ENCODE measurements at places on chromosomes 2 and 18.

DNA sequence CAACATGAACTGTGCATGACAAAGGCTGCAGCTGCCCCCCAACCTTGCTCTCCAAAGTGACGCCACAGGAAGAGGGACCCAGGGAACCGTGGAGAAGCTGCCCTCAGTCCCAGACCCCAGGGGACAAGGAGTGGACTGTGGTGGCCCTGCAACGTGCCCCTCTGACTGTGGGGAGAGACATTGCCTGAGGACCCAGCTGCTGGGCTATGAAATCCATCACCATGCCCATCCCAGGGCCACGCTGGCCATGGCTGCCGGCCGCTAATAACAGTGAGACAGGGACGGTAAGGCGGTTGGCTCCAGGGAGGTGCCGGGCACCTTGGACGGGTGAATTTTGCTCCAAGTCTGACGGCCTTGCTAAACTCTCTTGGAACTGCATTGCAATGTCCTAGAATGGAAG lies 211.3 kb upstream of the HDAC4 start:
- DNase-seq, result no peak

GRCh38 chr2:119267604-119268003 lies 44.0 kb downstream of the STEAP3 start:
- no peak for DNase-seq

DNA sequence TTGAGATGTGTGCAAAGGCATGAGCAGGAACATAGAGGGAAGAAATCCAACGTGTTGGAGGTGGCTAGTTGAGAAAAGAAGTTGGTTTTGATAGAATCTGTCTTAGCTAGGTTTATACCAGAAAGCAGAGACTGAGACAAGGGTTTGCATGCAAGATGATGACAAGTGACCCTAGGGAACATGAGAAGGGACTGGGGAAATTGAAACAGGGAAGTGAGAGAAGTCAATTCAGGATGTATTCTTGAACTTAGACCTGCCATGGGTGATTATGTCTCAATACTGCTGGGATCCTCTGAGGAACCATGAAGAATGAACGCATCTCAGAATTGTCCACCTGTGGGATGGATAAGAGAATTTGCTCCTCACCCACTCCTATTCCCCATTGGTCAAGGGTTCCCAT lies 20.5 kb downstream of the IL36A start:
- no peak for DNase-seq

GRCh38 chr2:216206821-216207220 lies 97.7 kb downstream of the XRCC5 start:
- DNase-seq, result no peak

DNA sequence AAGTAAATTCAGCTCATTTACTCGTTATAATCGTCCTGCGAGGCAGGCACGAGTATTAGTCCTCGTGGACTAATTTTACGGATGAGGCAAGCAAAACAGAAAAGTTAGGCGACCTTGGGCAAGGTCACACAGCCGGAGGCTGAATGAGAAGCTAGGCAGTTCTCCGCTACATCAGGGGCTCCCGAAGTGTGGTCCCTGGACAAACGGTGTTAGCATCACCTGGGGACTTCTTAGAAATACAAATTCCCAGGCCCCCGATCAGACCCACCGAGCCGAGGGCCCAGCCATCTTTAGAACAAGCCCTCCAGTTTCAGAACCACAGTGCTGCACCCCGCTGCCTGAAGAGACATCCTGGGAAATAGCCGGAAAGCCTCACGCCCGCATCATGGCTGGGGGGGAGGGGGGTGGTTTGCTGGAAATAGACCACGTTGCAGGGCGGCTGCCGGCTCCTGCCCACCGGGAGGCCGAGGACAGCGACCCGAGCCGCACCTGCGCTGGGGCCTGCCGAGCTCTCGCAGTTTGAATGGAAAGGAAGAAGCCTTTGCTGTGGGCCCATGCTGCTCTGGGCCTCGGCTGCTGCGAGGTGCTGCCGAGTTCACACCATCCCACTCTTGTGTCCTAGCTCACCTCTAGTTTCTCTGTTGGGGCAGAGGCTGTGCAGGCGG lies 72.2 kb downstream of the TFCP2L1 start:
- no peak for DNase-seq

GRCh38 chr2:149141046-149141445 lies 102.5 kb downstream of the LYPD6B start:
- DNase-seq, result no peak

GRCh38 chr2:86028766-86029381 lies 76.8 kb downstream of the POLR1A start:
- no peak for DNase-seq

DNA sequence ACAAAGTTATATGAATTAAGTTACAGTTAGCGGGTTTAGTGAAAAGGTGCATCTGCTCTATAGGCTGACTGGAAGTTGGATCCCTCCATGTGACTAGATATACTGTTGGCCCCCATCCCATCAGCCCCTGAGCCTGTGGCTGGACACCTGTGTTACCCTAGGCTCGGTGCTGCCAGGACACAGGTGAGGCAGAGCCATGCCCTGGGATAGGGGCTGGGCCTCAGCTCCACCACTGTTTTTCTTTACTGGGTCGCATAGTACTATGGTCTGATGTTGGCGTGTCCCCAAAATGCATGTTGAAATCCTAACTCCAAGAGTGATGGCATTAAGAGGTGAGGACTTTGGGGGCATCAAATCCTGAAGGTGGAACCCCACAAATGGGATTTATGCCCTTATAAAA lies 638.6 kb upstream of the ID2 start:
- DNase-seq, result no peak

- no peak for DNase-seq
These were observed 327.7 kb downstream of the TMX3 start for GRCh38 chr18:68387246-68387645.

- DNase-seq, result no peak
These were observed 152.8 kb upstream of the FIGN start for GRCh38 chr2:163888591-163888990.

- no peak for DNase-seq
These were observed 26.9 kb upstream of the ASAP2 start for GRCh38 chr2:9179572-9180201.

DNA sequence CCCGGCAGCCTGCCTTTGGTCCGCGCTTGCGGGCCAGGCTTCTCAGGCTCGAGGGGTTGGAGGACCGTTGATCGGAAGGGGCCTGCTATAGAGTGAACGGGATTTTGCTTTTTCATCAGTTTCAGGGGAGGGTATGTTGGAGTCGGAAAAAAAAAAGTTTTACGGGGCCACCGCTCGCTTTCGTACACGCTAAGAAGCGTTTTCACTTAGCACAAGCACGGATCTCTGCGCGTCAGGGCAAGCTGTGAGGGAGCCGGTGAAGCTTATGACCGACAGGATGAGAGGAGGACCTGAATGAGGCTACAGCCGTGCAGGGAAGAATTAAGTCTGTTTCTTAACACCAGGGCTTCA lies 443 bp downstream of the CPSF3 start:
- peak; percentile 65 for DNase-seq

GRCh38 chr2:208501206-208501605 lies 94.6 kb downstream of the PTH2R start:
- DNase-seq, result no peak

DNA sequence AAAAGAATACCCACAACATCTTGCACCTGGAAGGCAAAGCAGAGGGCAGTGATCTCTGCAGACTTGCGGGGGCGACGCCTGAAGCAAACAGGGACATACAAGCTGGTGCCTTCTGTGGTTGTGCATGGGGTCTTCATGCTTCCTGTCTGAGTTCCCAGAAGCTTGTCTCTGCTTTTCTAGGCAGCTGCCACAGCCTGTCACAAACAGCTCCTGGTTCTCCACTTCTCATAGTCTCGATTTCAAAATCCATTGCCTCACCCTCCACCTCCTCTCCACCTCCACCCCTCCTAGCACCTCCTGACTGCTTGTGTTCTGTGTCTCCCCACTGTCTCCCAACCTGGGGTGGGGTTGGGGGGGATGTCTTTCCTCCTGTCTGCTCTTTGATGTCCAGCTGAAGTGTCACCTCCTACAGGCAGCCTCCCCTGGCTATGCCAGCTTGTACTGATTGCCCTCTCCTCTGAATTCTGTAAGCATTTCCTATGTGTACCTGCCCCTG lies 1.7 kb upstream of the PROC start:
- DNase-seq, result peak; percentile 49

GRCh38 chr18:9362869-9363268 lies 28.3 kb downstream of the TWSG1 start:
- no peak for DNase-seq

- no peak for DNase-seq
These were observed 63.7 kb downstream of the COPS8 start for GRCh38 chr2:237149425-237149824.

DNA sequence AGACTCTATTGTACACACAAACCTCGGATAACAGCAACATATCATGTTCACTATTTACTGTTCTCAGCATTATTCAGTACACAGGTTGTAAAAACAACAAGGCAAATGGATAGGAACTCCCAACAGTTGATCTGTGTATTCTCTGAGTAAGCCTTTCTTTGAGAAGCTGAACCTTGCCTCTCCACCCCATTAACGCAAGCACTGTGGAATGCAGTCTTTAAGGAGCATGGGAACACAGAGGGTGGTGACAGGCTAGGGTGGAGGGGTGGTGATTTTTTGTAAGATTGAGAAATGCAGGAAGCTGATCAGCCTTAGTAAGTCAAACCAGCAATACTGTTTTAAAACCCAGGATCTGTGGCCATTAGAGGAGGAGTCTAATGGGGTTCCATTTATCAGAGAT lies 19.6 kb upstream of the SERPINB11 start:
- DNase-seq, result no peak

DNA sequence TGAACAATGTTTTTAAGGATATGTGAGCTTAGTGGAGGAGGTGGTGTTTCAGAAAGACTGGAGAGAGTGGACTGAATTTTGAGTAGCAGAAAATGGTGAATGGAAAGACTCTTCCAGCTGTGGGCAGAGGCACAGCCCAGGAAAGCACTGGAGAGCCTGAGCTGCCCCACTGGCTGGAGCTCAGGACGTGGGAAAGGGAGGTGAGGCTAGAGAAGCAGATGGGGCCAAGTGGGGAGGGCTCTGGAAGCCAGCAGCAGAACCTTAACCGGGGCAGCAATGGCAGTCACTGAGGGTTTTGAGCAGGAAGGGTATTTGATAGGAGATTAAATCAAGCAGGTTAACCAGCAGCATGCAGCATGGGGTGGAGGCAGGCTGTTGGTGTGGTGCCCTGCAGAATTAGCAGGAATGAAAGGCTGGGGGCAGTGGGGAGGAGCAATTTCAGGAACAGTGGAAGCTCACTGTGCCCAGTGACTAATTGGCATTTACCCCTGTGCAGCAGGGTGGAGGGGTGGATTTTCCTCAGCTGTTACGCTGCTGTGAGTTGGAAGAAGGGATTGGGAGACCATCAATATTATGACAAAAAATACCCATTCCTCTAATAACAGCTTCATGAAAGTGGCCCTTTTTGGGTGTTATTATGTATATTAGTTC lies 136.2 kb downstream of the CERS6 start:
- DNase-seq, result no peak

- DNase-seq, result peak; percentile 8
These were observed 26.9 kb downstream of the SGPP2 start for GRCh38 chr2:222451224-222451674.

DNA sequence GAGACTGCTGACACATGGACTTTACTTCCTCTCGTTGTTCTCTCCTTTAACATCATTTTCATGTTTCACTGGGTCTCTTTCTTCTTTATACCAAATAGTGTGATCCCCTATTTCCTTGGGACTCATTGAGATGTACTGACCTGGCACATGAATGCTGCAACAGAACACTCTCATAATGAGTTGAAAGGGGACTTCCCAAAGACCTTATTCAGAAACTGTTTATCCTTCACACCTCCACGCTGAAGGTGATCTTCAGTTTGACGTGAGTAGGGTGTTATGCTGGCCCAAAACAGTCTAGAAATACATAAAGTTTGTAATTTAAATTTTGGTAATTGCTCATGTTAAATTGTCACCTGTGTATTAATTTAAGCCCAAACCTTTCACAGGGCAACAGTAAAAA lies 1096.8 kb upstream of the GYPC start:
- DNase-seq, result no peak

Measured in NAMALWA (cell line).